ENCODE measurements at places on chromosomes 12 and 14.

DNA sequence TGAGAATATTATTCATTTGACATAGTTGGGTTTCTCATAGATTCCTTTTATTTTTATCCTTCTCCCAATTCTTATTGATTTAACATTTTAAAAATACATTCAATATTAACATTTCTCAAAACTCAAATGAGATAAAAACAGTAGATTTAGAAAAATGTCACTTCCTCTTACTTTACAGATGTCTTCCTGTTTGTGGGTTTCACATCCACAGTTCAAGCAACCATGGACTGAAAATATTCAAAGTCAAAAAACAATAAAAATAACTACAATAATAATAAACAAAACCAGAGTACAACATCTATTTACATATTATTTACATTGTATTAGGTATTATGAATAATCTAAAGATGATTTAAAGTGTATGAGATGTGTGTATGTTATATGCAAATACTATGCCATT is 111.3 kb upstream of the SLC16A7 start:
- DNase-seq: no peak

- peak; percentile 22 for DNase-seq
Measured at GRCh38 chr12:90836689-90837088, 118.3 kb downstream of the CCER1 start.

- DNase-seq: no peak
Measured at GRCh38 chr12:101957252-101957959, 80.0 kb downstream of the DRAM1 start.

DNA sequence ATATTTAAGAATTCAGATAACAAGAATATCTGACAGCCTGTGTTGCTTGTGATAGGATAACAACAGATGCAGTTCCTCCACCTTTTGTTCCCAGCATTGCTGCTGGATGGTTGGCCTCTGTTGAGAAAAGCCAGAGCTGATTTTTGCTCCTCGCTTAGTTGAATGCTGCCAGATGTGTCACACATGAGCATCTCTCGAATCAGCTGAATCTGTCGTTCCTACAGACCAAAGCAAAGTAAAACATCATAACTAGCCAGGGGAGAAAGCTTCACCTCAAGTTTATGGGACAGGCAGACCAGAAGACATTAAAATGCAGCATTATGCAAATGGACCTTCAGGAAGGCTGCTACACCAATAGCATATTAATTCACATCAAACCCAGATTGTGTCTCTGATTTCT is 20.1 kb downstream of the RACGAP1 start:
- no peak for DNase-seq

GRCh38 chr12:120079411-120080400 is 36.8 kb downstream of the RAB35 start:
- DNase-seq: no peak

DNA sequence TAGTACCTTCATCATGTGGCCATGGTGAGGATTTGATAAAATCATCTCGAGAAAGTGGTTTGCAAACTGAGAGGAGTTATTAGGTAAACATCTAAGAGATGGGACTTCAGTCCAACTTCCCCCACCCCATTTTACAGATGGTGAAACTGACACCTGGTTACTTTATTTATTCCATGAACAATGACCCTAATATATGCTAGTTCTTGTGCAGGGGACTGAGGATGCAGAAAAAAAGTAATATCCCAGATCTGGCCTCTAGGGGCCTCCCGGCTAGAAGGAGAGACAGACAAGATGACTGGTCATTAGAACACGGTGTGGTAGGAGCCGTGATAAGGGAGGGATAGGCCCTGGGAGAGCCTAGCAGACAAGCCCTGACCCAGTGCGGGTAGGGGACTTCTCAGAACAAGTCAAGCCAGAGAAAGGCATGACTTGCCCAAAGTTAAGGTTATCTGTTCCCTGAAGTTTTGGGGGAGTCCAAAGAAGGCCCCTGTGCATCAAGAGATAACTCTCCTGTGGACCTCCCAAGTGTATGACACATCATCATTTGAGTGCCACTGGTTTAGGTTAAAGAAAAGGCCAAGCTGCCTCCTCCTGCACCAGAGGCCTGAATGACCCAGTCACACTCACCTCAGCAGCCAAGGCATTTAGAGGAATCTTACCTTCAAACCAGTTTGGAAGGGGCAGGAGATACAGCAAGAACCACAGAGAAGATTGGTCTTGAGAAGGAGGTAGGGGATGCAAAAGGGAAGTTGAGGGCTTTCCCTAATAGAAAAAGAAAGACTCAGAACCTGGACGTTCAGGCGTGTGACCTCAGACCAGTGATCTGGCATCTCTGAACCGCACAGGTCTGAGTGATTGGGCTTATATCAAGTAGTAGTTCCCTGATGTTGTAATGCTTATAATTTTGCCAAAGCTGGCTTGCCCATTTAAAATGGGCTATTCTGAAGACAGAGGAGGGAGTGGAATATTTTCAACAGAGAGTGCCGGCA is 1.6 kb downstream of the CMKLR1 start:
- DNase-seq: no peak

GRCh38 chr12:69354172-69354555 is 5.4 kb upstream of the YEATS4 start:
- no peak for DNase-seq

GRCh38 chr14:68401855-68402254 is 391.0 kb downstream of the ZFP36L1 start:
- DNase-seq: no peak

DNA sequence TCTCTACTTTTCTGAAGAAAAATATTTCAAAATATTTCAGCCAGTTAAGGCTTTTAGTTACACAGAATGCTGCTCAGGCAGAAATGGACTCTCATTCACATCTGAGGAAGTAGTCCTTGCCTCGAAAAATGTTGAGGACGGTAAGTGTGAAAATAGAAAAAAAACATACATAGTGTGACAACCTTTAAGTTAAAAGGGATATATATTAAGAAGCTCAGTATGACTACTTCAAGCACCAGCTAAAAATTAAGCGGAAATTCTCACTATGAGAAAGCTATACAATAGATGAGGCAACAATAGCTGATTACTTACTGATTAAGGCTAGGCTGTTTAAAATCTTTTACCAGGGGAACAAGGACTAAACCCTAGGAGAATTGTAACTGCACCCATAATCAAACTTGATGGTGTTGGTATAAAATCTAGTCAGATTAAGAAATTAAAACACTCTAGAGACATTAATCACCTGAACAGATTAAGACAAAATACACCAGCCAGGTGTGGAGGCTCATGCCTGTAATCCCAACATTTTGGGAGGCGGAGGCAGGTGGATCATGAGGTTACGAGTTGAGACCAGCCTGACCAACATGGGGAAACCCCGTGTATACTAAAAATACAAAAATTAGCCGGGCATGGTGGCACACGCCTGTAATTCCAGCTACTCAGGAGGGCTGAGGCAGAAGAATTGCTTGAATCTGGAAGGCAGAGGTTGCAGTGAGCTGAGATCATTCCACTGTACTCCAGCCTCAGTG is 53.9 kb downstream of the HNRNPC start:
- no peak for DNase-seq

- no peak for DNase-seq
Measured at GRCh38 chr12:46391630-46392029, 19.1 kb upstream of the SLC38A2 start.

GRCh38 chr12:4794491-4794890 is 74.3 kb downstream of the GALNT8 start:
- no peak for DNase-seq

DNA sequence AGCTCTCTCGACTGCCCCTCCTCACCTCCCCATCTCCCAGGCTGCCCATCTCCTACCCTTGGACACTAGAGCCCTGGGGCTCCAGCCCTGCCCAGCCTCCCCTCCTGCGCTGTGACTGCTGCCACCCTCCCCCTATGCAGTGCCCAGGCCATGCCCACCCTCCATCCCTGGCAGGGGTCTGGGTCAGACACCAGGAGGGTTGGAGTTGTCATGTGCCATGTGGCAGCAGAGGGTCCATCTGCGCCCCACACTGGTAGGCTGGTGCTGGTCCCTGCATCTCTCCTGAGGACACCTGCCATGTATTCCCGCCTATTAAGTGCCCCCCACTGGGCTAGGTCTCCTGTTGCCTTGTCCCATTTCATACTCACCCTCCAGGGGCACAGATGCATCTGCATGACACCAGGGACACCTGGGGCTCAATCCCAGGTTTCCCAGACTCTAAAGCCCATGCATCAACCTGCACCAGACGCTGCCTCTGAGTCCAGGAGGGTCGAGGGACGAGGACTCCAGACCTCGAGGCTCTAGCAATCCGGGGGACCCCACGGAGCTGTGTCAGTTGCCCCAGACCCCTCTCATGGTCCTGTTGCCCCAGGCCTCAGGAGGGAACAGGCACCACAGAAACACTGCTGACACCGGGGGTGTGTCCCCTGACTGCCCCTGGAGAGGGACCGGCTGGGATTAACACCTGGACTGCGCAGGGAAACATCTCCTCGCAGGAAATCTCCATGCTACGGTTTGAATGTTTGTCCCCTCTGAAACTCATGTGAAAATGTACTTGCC is 23.4 kb upstream of the SFSWAP start:
- no peak for DNase-seq

- no peak for DNase-seq
Measured at GRCh38 chr12:116916714-116917114, 6.0 kb downstream of the FBXW8 start.

GRCh38 chr12:109244073-109244472 is 65.0 kb downstream of the FOXN4 start:
- no peak for DNase-seq

- DNase-seq: no peak
Measured at GRCh38 chr14:62322216-62322615, 560.0 kb downstream of the SNAPC1 start.

- DNase-seq: no peak
Measured at GRCh38 chr12:74259199-74259598, 278.4 kb upstream of the ATXN7L3B start.

- peak; percentile 67 for DNase-seq
Measured at GRCh38 chr14:100142073-100143040, 17.1 kb downstream of the DEGS2 start.

Data from right lung (tissue), 10 donors.